Mononuclear cell (primary cell): ENCODE measurements at places on chromosomes 5 and 9. TPM values are rescaled to one million over a fixed set of nuclear protein-coding genes. Genes with fewer than 3 reads are reported as not detected.

IL13 gene
- 0.31 TPM for total RNA-seq

LSM11 gene
- total RNA-seq, result 1.0 TPM

TAL2 gene
- total RNA-seq, result not detected

FAM153A gene
- total RNA-seq, result 16.5 TPM

EIF4EBP3 gene
- 4.0 TPM for total RNA-seq

SLC6A7 gene
- 0.10 TPM for total RNA-seq

SPINK1 gene
- 0.21 TPM for total RNA-seq

GFPT2 gene
- total RNA-seq, result 1.7 TPM

TMC1 gene
- 0.52 TPM for total RNA-seq

HTR1A gene
- total RNA-seq, result not detected

SHOC1 gene
- under 0.01 TPM for total RNA-seq

PRLR gene
- 1.6 TPM for total RNA-seq

SPINK9 gene
- total RNA-seq, result not detected
